ENCODE measurements at places on chromosomes 3 and 15. TPM values are rescaled to one million over a fixed set of nuclear protein-coding genes. Genes with fewer than 3 reads are reported as not detected.
A peak's percentile ranks its signal among the peaks of the same experiment; 100 is the strongest.

GRCh38 chr3:182105875-182106274, 394.1 kb downstream of the SOX2 start:
- peak; percentile 37 for DNase-seq

- DNase-seq = no peak
These were observed 60.0 kb downstream of the MLH1 start for GRCh38 chr3:37053337-37053736.

The CKMT1B gene
- total RNA-seq = not detected

GRCh38 chr3:181176601-181177000, 187.1 kb upstream of the DNAJC19 start:
- peak; percentile 39 for DNase-seq

DNA sequence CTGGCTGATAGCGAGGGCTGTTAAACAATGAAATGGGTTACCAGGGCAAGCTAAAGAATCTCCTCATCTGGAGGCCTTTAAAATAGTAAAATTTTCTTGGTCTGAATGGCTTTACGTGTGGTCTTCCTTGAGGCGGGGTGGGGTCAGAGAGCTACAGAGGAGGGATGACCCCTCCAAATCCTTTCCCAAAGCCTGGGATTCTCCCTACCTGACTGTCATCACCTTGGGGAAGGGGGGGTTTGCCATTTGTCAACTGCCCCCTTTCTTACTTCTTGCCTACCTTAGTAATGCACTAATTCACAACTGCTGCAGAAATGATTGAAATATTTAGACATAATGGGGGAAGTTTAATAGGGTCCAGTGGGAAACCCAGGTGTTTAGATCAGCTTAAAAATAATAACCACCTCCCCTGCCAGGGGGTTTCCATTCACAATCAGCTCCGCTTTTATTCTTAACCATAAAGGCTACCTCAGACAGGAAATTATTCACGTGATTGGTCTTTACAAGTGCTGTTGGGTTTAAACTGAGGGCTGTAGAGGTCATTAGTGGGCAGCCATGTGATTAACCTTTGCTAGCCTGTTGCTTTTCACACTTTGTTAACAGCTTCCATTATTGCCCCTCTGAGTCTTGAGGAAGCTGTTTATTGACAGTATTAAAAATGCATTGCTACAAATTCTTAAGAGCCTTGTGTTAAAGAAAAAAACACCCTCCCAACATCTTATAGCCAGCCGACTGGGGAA, 276.5 kb upstream of the ATP11B start:
- no peak for DNase-seq

DNA sequence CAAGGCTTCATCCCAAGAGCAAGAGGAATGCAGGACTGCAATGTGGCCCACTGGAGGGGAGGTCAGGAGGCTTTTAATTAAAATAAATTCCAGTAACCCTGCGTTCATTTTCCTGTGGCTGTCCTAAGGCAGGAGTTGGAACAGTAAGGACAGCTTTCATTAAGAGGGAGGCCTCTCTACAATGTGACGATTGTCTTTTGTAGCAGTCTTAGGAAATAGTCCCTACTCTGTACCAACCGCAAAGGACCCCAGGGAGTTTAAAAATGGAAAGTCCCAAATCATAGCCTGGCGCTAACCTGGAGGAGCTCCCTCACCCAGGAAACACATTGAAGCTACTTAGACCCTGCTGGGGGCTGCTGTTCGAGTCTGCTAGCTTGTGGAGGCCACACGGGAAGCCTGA, 62.8 kb downstream of the SYNM start:
- DNase-seq = no peak

- no peak for DNase-seq
These were observed 31.5 kb downstream of the IGF2BP2 start for GRCh38 chr3:185793381-185793780.
